ENCODE measurements at places on chromosomes 12 and 14.

- no peak for DNase-seq
Observed at GRCh38 chr12:57539-57938, 9.0 kb upstream of the IQSEC3 start.

GRCh38 chr14:41586237-41586636, 20.4 kb upstream of the LRFN5 start:
- no peak for DNase-seq

DNA sequence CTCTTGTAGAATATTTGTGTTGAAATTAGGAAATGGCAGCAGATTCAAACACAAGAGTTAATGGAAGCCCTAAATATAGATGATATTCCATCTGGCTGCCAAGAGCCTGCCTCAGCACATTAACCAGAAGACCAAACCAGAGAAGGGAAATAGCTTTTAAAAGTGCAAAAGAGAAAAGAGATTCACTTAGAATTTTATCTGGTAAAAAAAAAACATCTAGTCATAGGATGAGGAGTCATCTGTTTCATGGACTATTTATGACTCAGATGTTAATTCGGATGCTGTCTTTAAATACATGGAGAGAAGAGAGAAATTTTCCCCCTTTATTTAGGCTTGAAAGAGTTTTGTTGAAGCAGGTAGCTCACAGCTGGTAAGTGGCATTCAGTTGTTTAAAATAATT, 201.6 kb upstream of the NUDT4 start:
- DNase-seq = no peak

- no peak for DNase-seq
Observed at GRCh38 chr14:50773632-50774541, 57.1 kb downstream of the NIN start.

DNA sequence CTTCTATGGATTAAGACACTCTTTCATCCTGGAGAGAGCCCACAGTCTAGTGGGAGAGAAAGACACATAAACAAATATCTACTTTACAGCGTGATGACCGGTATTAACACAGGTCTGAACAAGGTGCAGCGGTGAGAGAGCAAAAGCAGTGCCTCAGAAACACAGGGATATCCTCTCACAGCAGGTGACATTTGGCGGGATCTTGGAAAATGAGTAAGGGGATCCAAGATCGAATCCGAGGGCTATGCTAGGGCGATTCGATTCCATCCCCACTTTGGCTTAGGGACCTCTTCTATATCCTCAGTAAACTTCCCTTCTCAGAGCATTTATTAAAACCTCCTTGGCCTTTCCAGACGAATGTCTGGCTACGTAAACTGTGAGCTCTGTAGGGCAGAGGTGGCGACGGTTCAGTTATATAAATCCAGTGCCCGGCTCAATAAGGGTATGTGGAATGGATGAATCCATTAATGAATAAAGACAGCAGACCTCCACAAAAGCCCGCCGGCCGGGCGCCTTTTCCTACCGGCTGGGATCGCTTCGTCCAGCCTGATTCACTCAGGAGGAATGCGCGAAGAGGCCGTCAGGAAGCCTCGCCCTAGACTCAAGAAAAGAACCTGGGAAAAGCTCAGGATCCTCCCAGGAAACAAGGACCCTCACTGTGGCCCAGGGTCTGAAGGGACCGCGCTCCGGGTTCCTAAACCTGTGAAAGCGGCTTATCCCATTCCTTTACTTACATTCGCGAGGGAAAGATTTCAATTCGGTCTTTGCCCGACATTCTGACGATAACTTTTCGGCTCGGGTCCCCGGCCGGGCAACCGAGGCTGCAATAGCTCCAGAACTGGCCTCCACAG, 455 bp downstream of the ATP6V1D start:
- DNase-seq = no peak

GRCh38 chr14:84343656-84344055, 1186.3 kb upstream of the FLRT2 start:
- no peak for DNase-seq

DNA sequence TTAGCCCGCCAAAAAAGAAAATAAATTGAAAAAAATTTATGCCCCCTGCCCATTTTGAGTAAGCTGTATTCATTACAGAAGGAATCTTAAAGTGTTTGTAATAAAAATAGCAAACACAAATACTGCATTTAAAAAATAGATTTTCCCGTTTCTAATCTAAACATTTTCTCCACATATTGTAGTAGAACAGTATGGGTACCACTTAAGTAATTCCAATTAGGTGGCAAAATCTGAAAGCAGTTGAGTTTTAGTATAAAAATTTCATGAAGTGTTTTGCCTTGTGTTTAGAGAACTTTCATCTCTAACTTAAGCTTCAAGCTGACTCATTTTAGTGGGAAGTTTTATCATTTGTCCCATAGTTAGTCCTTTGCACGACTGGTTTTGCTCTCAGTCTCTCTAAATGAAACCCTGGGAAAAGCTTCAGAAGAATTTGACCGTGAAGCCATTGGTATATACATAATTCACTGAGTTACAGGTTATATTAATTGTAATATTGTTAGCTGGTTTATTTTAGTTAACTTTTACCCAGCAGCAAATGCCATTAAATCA, 214.6 kb downstream of the ERC1 start:
- no peak for DNase-seq

- DNase-seq = no peak
Observed at GRCh38 chr12:49550693-49551252, 11.9 kb downstream of the KCNH3 start.

DNA sequence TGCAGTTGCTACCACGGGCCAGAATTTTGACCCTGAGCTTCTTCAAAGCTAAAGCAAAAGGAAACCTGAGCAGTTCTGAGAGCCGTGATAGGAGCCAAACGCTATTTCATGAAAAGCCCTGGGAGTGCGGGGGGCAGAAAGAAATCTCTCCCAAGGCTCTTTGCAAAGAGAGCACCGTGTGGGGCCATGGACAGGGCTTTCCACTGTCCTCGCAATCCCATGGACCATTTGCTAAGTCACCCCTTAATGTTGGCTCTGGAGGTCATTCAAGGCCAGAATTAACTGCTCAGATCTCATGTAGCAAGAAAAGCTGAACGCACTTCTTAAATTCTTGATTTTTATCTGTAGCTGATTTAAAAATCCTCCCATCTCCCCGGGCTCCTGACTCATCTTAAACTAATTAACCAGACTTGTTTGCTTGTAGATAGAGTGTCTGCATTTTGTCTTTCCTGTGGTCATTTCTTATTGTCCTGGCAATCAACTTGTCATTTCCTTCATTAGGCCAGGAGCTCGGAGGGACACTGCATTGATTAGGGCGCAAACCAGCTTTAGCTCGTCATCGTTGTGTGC, 24.8 kb downstream of the CLSTN3 start:
- DNase-seq = no peak

- peak; percentile 95 for DNase-seq
Observed at GRCh38 chr14:60637479-60638315, 11.6 kb downstream of the SIX1 start.

- no peak for DNase-seq
Observed at GRCh38 chr12:88303335-88303734, 161.2 kb downstream of the TMTC3 start.

GRCh38 chr12:19576506-19577280, 137.4 kb downstream of the AEBP2 start:
- no peak for DNase-seq

DNA sequence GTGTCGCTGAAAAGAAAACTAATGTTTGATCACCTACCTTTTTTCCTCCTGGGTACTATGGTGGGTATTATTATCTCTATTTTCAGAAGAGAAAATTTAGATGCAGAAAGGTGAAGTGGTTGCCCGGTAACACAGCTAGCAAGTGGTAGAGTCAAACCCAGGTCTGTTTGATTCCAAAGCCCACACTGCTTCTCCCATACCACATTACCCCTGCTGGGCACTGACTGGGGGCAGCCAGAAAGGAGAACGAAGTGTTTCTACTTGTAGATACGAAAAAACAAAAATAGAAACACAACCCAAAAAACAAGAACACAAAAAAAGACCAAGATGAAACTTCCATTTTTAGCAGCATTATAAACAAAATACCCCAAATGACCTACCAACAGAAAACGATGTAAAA, 142.2 kb downstream of the SLC41A2 start:
- DNase-seq = no peak

- DNase-seq = no peak
Observed at GRCh38 chr12:6073426-6073825, 51.0 kb downstream of the VWF start.

DNA sequence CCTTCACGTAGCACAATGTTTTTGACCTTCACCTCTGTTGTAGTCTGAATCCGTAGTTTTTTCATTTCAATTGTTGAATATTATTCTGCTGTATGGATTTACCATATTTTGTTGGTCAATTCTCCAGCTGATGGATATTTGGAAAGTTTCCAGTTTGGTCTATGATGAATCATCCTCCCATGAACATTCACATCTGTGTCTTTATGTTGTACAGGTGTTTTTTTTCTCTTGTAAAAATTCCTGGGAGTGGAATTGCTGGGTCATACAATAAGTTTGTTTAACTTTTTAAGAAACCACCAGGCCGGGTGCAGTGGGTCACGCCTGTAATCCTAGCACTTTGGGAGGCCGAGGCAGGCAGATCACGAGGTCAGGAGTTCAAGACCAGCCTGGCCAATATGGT, 36.7 kb upstream of the GNG2 start:
- no peak for DNase-seq

DNA sequence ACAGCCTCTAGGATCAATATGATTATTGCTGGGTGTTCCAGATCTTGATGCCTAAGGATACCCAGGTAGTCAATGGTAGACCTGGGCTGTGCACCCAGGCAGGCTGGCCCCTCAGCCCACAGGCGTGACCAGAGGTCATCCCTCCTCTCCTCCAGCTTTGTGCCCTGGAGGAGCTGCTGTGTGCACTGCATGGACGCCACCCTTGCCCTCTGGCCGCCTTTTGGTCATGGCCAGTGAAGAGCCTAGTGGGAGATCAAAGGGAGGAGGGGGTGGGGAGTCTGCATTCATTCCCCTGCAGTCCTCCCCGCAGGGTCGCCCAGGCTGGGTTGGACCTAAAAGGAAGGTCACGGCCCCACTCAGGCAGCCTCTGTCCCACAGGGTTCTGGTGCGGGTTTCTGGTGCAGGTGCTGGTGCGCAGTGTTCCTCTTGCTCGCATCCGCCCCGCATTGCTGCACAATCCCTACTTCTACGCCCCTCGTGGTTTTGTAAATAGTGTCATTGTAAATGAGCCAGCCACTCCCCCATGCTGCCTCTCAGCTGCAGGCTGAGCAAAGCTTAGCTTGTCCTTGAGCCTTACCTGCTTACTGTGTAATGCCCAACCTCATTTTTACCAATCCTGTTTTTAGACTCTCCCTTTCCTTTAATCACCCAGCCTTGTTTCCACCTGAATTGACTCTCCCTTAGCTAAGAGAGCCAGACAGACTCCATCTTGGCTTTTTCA, 55.3 kb downstream of the PSMA6 start:
- no peak for DNase-seq

DNA sequence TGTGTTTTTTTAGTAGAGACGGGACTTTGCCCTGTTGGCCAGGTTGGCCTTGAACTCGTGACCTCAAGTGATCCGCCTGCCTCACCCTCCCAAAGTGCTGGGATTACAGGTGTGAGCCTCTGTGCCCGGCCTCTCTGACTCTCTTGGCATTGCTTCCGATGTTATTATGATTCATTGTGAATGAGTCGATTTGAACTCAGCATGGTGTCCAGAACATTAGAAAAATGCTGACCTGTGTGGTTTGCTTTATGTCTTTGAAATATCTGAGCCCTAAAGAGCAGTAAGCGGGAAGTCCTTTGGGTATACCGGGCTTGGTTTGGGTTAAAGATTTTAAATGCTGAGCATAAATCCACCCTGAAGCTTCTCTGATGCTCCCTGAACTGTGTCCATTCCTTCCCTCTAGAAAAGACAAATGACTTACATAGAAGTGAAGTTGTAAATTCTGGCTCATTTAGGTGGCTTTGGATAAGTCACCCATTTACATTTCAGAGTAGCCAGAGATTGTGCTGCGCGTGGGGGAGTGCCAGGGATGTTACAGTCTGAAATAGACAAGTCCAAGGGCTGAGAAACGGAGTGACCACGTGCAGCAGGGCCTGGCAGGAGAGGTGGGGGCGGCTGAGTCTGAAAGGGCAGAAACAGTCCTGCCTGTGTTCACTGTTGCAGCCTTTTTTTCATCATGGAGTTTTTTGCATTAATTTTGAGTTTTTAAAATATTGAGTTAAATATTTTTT, 39.6 kb downstream of the SLC15A4 start:
- DNase-seq = no peak

DNA sequence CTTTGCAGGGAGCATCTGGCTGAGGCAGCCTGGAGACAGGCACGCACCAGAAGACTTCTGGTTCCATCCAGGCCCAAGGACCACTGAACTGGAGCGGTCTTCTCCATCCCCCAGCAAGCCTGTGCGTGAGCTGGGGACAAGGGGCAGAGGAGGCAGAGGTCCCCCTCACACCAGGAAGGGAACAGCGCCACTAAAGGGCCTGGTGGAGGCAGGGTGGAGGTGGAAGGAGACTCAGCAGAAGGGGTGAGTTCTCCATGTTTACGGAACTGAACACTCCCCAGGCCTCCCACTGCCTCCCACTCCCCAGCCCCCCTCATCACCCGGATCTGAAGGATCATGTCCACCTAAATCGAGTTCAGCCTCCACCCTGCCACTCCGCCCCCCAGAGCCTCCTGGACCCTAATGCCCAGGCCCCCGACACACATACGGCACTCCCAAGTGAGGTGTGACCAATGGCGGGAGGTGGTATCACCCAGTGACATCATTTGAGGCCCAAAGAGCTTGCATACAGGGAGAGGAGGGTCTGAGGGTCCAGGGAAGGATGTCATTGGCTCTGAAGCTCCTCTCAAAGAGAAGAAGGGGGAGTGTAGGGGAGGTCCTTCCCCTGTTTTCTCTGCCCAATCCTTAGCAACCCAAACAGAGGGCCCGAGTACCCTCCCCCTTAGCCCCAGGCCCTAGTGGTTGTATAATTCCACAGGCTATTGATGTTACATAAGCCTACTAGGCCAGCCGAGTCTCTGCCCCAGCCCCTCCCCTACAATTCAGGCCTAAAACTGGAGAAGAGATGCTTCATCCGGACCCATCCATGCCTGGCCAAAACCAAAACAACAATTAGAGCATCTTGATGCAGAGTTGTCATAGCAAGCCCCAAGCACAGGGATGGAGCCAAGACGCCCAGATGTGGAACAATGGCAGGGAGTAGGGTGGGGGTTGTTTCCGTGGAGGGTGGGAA, 1.0 kb downstream of the FAIM2 start:
- DNase-seq = no peak

- no peak for DNase-seq
Observed at GRCh38 chr14:101196051-101196712, 292.7 kb upstream of the RTL1 start.

DNA sequence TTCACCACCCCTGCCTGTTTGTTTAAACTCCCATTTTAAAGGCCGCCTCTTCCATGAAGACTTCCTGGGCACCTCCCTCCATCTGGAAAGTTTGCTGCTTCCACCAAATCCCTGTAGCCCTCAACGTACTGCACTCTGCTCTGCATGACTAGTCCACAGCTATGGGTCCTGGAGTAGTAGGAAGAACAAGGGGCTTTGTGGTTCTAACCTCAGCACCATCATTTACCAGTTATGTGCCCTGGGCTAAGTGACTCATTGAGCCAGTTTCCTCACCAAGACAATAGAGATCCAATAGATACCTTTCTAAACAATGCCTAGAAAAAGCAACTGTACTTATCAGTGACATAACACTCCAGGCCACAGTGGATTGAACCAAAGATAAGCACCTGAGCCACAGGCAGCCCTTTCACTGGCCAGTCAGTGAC, 8.5 kb upstream of the LTBP2 start:
- DNase-seq = no peak

GRCh38 chr12:88625356-88625755, 45.1 kb upstream of the KITLG start:
- DNase-seq = no peak
